ENCODE measurements at places on chromosomes 1 and 21. TPM values are rescaled to one million over a fixed set of nuclear protein-coding genes. Genes with fewer than 3 reads are reported as not detected.

DNA sequence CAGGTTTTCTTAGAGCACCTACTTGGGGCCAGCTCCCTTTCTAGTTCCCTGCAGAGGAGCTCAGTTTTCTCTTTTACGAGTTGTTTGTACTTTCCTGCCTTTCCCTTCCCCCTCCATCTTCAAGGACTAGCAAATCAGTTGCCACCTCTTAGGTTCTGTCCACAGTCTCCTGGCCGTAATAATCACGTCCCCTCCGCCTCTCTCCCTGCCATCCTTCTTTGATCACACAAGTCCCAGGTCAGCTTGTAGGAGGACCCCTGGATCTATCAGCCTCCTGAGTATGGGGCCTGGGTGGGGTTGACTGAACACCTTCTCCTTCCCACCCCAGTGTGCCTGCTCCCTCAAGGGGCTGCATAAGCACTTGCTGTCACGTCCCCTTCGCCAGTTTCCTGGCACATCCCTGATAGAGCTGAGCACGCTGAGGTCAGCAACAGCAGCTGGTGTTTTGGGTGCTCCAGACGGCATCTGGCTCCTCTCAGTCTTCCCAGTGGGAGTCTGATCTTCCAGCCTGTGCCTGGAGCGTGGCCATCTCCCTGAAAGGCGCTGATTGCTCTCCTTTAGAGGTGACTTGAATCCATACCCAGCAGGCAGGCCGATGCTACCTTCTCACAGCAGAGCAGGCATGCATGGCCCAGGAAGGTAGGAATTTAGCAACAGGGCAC is 216.1 kb upstream of the TMEM51 start:
- DNase-seq: no peak

Gene CTPS1
- total RNA-seq: 71.6 TPM

- no peak for DNase-seq
Measured at GRCh38 chr1:184610876-184611595, 143.6 kb downstream of the EDEM3 start.

DNA sequence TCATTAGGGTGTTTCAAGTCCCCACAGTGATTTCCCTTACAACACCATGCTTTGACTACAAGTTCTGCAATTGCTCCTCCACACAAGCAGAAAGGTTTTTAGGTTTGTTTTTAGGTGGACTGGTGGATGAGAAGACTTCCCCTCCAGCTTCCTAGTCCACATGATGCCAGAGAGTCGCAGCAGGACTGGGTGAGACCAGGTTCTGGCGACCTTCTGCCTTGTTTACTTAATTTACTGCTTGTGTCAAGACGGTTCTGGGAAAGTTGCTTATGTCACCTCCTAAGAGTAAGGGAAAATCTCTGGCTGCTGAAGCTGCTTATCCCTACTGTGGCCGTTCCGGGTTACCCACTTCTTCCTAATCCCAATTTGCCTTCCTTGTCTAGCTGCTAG is 76.4 kb downstream of the GLUL start:
- no peak for DNase-seq

Gene OVAAL
- total RNA-seq: not detected

DNA sequence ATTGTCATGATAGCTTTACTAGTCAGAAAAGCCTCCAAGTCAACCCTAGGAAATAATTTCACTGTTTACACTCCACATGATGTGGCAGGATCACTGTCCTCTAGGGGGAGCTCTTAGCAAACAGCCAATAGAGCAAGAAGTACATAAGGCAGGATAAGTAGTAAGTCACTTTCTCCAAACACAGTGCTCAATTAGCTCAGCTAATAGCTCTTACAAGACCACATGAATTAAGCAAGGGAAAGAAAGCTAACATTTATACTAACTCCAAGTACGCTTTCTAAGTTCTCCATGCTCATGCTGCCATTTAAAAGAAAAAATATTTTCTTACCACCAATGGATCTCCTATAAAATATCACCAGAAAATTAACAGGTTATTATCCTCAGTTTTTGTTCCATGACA is 66.9 kb upstream of the LRIF1 start:
- peak; percentile 54 for DNase-seq

GRCh38 chr1:219099307-219099706 is 74.4 kb upstream of the LYPLAL1 start:
- DNase-seq: no peak

Gene OR2AK2
- not detected for total RNA-seq

DNA sequence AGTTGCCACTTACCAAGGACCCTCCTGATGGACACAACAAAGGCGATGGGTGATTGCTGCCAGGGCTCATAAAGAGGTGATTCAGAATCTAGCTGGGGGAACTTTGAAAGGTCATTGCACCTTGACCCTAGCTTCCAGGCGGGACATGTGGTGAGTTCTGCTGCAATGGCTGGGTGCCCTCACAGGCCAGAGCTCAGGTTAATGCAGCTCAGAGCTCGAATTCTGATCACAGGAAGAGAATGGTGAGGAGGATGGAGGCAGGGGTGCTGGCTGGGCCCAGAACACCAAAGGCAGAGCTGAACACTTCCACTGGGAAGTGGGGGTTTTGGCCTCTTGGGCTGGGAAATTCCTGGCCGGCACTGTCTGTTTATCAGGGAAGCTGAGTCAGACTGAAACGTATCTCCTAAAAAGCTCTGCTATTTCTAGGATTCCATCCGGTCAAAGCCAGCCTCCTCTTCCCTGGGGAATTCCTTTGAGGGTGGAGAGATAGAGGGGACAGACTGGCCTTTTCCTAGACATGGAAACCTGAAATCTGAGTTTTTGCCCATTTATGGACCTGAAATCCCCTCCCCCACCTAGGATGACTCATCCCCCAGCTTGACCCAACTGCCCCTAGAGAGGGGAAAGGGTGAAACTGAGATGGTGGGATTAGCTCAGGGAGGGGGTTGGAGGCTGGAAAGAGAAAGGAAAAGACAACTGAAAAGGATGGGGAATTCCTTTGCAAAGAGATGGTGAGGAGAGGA is 27.2 kb downstream of the NUAK2 start:
- peak; percentile 94 for DNase-seq

DNA sequence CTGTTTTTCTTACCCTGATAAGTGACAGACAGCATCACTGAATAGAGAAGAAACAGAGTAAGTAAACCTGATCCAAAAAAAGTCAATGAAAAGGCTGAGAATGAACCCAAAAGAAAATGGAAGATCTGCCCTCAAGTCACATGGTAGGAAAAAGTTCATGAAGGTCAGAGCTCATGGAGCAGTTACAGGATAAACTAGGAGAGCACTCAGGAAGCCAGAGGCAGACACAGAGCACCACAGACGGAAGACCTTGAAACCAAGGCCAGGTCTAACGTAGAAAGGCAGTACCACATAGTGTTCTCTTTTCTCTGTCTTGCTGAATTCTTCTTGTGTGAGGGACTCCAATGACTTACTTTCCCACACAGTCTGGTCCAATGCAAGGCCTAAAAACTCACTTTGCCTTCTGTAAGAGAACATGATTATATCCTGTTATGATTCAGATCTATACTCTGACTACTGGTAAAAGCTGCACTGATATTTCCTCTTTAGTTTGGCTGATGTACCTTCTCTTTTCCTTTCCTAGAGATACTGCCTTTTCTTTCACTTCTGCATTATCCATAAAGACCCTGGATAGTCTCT is 40.8 kb downstream of the RTCA start:
- DNase-seq: no peak

Gene CD34
- not detected for total RNA-seq

- no peak for DNase-seq
Measured at GRCh38 chr1:205077934-205078311, 6.3 kb downstream of the TMEM81 start.

Gene CATSPER4
- total RNA-seq: not detected

Gene ITLN2
- total RNA-seq: not detected

DNA sequence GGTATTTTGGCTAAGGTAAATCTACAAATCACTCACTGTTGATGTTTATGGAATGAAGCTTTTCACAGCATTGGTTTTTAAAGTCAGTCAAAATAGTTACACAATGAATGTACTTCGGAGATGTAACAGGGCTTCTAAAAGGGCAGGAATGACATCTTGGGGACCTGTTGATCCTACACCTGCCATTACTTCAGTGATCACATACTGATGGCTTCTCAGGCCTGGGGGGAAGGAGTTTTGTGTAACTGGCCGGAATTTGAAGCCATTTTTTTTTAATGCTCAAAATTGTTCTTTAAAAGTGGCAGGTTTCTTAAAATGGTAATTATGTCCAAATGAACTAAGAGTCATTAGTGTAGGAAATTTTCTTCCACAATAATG is 11.2 kb downstream of the RPL5 start:
- no peak for DNase-seq

GRCh38 chr1:95793893-95794292 is 559.9 kb downstream of the RWDD3 start:
- no peak for DNase-seq

Gene RNF220
- total RNA-seq: 198 TPM

DNA sequence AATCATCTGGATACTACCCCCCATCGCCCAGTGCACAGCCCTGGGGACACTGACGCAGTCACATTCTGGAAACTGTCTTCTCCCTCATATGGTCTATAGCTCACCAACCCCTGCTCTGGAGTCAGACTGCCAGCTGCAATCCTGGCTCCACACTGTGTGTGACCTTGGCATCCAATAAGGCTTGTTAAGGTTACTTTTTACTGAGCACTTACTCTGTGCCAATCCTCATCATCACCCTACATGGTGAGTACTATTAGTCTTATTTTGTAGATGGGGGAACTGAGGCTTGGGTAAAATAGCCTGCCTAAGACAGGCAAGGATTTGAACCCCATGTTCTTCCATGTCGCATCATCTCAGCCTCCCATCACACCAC is 34.9 kb downstream of the AHDC1 start:
- DNase-seq: no peak

GRCh38 chr21:45139473-45139872 is 65.1 kb downstream of the ADARB1 start:
- DNase-seq: no peak

GRCh38 chr1:92191726-92192125 is 26.0 kb upstream of the C1orf146 start:
- no peak for DNase-seq

Gene NLRP3
- 3.8 TPM for total RNA-seq

- no peak for DNase-seq
Measured at GRCh38 chr1:179814546-179814838, 63.1 kb downstream of the TOR1AIP2 start.

Gene TMEM50A
- 102 TPM for total RNA-seq

GRCh38 chr1:198499588-198499987 is 40.9 kb downstream of the ATP6V1G3 start:
- DNase-seq: no peak

Gene SLAMF1
- total RNA-seq: not detected

DNA sequence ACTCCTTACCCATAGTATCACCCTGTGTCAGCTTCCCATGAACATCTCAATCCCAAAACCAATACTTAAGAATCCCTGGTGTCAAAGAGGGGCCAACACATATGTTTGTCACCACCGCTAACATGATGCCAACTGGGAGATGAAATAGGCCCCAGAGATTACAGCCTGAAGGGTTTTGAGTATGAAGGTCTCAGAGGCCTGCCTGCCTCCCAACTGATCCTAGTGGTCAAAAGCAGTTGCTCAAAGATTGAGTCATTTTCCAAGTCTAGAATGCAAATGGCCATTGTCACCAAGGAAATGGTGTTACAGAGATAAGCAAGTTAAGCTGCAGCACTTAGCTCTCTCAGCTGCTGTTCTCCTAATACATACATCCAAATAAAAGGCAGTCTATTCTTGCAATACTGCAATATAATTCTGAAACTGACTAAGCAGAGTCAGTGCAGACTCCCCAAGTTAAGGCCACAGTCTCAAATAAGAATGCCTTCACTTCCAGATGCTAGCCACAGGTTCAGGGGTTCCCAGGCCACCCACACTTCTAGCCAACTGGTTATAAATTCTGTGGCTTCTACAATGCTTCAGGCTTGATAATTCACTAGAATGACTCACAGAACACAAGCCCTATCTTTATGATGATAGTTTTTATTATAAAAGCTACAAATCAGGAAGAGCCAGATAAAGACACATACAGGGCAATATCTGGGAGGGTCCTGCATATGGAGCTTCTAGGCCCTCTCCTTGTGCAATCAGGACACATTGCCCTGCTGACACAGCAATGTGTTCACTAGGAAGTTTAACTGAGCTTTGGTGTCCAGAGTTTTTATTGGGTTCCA is 18.7 kb downstream of the DUSP10 start:
- no peak for DNase-seq

GRCh38 chr1:3691421-3692204 is 39.3 kb downstream of the TP73 start:
- DNase-seq: no peak

GRCh38 chr1:96236156-96236739 is 485.3 kb upstream of the PTBP2 start:
- DNase-seq: peak; percentile 66

GRCh38 chr1:201584471-201585092 is 45.7 kb downstream of the NAV1 start:
- peak; percentile 62 for DNase-seq

Gene TNFRSF9
- total RNA-seq: 42.9 TPM

Data from Daoy (cell line).